ENCODE measurements at places on chromosomes 4 and X.

GRCh38 chrX:97320305-97320704 is 436.6 kb downstream of the RPA4 start:
- DNase-seq: no peak

GRCh38 chr4:75844151-75844662 is 58.0 kb downstream of the PPEF2 start:
- DNase-seq: no peak

DNA sequence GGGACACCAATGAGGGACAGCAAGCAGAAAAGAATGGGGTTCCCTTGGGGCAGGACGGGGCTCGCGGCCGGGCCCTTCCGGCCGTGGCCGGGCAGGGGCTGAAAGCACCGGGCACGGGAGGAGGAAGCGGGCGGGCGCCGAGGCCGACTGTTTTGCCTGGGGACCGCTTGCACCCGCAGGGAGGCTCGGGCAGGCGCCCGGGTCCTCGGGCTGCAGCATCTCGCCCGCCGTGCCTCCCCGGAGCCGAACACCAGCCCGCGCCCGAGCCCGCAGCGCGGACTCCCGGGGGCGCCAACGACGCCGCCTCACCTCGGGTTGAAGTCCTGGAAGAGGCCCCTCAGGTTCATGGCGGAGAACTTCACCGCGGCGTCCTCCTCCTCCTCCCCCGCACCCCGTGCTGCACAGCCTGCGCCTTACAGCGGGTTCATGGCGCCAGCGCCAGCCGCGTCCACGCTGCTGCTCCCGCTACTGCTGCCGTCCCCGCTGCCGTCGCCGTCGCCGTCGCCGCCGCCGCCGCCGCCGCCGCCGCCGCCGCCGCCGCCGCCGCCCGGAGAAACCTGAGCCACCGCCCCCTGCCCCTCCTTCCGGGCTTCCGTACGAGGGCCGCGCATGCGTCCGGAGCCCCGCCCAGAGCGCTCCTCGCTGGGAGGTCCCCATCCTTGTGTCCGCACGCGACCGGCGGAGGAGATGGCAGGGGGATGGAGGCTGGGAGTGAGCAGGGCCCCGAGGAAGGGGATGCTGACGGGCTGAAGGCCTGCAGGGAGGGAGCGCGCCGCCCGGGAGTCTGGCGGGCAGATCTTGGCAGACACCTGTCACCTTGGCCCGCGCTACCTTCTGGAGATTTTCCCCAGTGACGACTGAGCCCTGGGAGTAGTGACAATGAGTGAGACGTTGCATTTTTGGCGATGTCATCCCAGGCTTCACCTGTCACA is at the start of gene TMEM185A:
TMEM185A (minus strand) TSS at position 559 of the 932 bp plus-strand sequence; CDS start at position 347, 212 bp downstream.
- DNase-seq: peak; percentile 81

DNA sequence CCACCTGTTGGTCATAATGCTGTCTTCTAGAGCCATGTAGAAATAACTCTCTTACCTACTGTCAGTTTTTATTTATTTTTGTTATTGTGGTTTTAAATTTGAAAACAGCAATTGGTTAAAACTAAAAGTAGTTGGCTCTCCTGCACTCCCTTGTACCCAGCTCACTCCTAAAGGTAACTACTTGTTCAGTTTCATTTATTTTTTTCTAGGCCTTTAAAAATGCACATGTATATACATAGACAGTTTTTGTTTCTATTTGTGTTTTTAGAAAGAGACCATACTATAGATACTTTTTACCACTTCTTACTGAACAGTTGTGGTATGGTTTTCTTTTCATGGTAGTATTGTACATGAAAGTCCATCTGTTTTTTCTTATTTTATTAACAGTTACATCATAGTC is 16.8 kb downstream of the SMAD1 start:
- DNase-seq: no peak

Measured in nephron progenitor cell (in vitro differentiated cells).